ENCODE measurements at places on chromosomes 16 and 17. TPM values are rescaled to one million over a fixed set of nuclear protein-coding genes. Genes with fewer than 3 reads are reported as not detected.

PRSS8 gene
- not detected for total RNA-seq

NUP88 gene
- total RNA-seq = 80.5 TPM

TNFRSF17 gene
- not detected for total RNA-seq

KLHL10 gene
- 0.18 TPM for total RNA-seq

REXO5 gene
- 7.0 TPM for total RNA-seq

SLC52A1 gene
- not detected for total RNA-seq

GRCh38 chr16:3152027-3152276, 17.1 kb downstream of the ZNF213 start:
- DNase-seq = no peak

DNA sequence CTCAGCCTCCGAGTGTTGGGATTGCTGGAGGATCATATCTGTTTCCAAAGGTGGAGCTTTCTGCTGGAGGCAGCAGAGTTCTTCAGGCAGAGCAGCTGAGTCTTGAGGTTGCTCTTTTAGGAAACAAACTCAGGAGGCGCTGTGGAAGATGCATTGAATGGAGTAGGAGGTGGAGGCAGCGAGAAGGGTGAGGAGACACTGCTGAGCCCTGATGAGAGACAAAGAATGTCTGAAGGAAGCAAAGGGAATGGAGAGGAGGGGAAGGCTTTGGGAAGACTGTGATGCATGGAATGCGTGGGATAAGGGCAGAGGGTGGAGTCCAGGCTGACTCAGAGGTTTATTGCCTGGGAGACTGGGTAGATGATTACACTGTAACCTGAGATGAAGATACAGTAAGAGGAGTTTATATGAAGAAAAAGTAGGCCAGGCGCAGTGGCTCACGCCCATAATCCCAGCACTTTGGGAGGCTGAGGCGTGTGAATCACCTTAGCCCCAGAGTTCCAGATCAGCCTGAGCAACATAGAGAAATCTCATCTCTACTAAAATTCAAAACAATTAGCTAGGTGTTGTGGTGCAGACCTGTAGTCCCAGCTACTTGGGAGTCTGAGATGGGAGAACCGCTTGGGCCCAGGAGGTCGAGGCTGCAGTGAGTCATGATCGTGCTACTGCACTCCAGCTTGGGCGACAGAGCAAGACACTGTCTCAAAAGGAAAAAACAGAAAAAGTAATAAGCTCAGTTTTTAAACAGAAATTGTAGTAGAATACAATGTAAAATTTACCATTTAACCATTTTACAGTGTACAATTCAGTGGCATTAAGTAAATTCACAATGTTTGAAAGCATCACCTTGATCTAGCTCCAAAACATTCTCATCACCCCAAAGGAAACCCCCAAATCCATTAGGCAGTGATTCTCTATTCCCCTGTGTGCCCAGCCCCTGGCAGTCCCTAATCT, 17.8 kb upstream of the TMEM219 start:
- peak; percentile 99 for DNase-seq

- no peak for DNase-seq
Observed at GRCh38 chr17:18950944-18951905, 740 bp upstream of the SLC5A10 start.

- DNase-seq = no peak
Observed at GRCh38 chr16:67761924-67762323, 42.8 kb upstream of the GFOD2 start.

- DNase-seq = no peak
Observed at GRCh38 chr17:31273516-31273915, 23.5 kb downstream of the OMG start.

- DNase-seq = no peak
Observed at GRCh38 chr16:2828876-2829430, 1.1 kb upstream of the ZG16B start.

GRCh38 chr16:684961-685696, 995 bp upstream of the JMJD8 start:
- DNase-seq = no peak

- peak; percentile 4 for DNase-seq
Observed at GRCh38 chr16:28258567-28258966, 33.8 kb upstream of the SBK1 start.

- DNase-seq = no peak
Observed at GRCh38 chr17:4527134-4527533, 28.1 kb downstream of the MYBBP1A start.

DNA sequence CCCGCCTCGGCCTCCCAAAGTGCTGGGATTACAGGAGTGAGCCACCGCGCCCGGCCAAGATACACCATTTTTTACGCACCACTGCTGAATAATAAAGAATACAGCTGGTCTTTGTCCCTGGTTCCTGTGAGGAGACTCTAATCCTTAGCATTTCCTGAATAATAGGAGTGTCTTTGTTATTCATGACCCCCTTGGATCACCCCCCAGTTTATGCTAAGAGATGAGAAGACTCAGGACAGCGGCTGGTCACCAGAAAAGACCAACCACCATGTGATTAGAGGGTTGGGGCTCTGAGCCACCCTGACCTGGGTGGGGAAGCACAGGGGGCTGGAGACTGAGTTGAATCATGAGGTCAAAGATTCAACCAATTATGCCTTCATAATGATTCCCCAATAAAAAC, 17.3 kb downstream of the PHLPP2 start:
- no peak for DNase-seq

DNA sequence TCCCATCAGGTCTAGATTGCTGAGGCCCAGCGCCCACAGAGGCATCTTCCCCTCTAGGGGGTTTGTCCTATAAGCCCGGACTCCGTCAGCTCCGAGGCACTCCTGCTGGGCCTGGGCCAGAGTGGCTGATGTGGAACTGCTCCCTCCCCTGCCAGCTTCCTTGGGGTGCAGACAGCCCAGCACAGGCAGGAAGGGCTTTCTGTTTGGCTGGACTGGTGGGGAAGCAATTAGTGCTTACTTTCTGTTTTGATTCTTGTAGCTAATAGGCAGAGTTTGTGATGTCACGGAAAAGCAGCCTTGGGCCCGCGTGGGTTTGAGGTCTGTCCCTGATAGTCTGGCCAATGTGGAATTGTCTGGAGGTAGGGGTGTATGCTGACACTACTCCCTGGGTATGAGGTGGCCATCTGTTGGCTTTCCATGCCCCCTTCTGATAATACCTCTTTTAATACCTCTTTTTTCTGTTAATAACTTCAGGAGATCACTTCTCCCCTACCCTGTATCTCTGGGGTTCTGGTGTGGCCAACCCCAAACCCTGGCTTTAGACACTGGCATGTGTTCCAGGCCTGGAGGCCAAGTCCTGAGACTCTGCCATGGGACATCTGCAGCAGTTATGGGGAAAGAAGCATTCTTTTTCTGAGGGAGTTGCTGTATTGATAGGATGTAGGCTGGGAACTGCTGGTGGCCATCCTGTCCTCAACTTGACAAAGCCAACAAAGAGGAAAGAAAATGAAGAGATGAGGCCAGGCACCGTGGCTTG, 190.9 kb downstream of the RAB11FIP4 start:
- peak; percentile 36 for DNase-seq

- peak; percentile 58 for DNase-seq
Observed at GRCh38 chr17:68955181-68955841, at the start of gene ABCA8. TSS of gene ABCA8 (minus strand) at chr17:68955392. CDS start at chr17:68942034, 13,358 bp downstream.

DNA sequence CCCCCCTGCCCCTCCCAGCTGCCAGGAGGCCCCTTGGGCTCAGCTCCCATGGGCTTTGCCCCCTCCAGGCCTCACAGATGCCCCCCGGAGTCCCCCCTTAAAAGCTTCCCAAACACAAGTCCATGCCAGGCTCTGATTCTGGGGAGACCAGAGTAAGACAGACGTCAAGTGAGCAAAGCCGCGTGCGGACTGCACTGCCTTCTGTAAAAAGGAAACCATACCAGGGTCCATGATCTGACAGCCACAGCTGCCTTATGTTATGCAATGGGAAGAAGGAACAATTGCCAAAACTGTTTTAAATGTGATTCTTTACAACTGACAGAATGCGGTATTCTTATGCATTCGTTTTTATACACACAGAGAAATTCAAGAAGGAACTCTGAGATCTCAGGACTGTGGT, 17.9 kb upstream of the HEXD start:
- peak; percentile 5 for DNase-seq

- no peak for DNase-seq
Observed at GRCh38 chr17:21100636-21101035, 26.1 kb upstream of the DHRS7B start.

DNA sequence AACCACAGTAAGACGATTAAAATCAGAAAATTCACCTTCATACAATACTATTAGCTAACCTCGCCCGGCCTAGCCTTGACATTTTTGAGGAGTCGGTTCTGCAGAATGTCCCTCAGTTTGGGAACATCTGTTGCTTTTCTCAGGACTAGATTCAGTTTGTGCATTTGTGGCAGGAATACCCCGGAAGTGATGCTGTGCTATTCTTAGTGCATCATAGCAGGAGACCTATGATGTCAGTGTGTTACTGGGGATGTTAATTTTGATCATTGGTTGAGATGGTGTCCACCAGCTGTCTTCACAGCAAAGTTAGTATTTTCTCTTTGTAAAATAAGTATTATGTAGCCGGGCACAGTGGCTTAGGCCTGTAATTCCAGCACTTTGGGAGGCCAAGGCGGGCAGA, 21.5 kb upstream of the HELZ start:
- no peak for DNase-seq

Measured in IMR-90 (cell line).